Tibial nerve (tissue), 4 donors: ENCODE measurements at places on chromosomes 1 and 21.

- no peak for DNase-seq
These were observed 47.6 kb downstream of the PLPP3 start for GRCh38 chr1:56531624-56532349.

- DNase-seq: no peak
These were observed 3.2 kb downstream of the EFHD2 start for GRCh38 chr1:15412843-15413242.

GRCh38 chr1:84736445-84736844 is 46.2 kb upstream of the SSX2IP start:
- no peak for DNase-seq

DNA sequence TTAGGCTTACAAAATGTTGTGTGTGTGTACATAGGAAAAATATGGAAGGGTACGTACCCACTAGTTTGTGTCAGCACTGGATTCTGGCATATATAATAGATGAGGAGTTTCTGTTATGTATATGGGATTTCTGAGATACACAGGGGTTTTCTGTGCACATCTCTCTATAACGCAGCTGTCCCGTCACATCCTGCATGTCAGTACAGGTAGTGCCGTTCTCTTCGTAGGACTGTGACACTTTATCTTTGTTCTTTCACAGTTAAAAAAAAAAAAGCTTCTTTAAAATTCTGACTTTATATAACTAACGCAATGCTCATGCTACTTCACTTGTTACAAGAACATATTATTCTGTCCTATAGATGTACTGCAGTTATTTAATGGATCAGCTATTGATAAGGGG is 42.9 kb downstream of the ADARB1 start:
- no peak for DNase-seq

GRCh38 chr1:222546091-222546490 is 1.8 kb downstream of the HHIPL2 start:
- no peak for DNase-seq

- DNase-seq: no peak
These were observed 34.5 kb downstream of the PROX1 start for GRCh38 chr1:214022229-214022791.

DNA sequence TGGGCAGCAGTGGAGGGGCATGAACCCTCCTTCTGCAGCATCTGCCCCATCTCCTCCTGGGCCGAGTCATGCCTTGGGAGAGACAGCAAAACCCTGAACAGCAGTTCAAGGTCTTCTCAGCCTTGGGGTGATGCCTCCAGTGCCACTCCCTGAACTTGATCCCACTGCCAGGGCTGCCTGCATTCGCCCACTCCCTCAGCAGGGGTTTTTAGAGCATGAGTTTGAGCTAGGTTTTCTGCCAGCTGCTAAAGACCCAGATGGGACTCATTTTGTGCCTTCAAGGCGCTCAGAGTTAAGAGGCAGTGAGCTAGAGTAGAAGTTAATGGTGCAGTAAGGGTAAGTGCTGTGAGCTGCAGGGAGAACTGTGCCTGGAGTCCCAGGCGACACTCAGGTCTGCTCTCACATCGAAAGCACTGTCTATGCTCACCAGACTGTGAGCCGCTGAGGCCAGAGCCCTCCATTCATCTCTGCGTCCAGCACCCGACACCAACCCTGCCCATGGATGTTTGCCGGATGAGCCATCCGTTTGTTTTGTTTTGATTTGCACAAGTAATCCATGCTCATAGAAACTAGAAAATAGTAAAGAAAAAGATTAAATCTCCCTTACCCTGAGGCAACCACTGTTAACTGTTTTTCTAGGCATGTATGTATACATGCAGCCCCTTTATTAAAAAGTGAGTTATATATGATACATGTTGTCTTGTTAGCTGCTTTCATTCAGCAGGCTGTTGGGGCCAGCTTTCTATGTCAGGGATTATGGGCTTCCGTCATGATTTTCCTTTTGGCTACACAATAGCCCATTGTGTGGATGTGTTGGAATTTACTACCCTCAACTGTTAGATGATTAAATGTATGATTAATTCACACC is 67.8 kb downstream of the VPS26C start:
- DNase-seq: no peak
